Fibroblast of skin of abdomen (primary cell): ENCODE measurements at places on chromosomes 1 and 21.

- no peak for DNase-seq
Measured at GRCh38 chr21:34517491-34518245, 5.7 kb upstream of the KCNE1 start.

GRCh38 chr1:21878840-21879478 lies 58.2 kb downstream of the HSPG2 start:
- no peak for DNase-seq

DNA sequence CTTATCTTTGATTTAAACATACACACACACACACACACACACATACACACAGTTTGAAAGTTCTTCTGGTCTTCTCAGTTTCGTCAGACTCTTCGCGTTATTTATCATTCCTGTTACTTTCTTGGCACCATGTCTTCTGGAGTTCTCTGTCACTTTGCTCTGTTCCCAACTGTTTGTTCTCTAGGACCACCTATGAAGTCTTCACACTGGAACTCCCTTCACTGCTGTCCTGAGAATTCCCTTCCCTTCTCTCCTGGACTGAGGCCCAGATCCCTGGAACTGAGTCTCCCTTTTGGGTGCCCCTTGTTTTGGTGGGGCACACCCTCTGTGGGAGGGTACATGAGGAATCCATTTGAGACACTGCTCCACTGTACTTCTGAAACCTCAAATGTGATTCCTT lies 30.5 kb downstream of the ALG14 start:
- peak; percentile 27 for DNase-seq

- no peak for DNase-seq
Measured at GRCh38 chr21:21132390-21132789, 134.2 kb downstream of the NCAM2 start.

DNA sequence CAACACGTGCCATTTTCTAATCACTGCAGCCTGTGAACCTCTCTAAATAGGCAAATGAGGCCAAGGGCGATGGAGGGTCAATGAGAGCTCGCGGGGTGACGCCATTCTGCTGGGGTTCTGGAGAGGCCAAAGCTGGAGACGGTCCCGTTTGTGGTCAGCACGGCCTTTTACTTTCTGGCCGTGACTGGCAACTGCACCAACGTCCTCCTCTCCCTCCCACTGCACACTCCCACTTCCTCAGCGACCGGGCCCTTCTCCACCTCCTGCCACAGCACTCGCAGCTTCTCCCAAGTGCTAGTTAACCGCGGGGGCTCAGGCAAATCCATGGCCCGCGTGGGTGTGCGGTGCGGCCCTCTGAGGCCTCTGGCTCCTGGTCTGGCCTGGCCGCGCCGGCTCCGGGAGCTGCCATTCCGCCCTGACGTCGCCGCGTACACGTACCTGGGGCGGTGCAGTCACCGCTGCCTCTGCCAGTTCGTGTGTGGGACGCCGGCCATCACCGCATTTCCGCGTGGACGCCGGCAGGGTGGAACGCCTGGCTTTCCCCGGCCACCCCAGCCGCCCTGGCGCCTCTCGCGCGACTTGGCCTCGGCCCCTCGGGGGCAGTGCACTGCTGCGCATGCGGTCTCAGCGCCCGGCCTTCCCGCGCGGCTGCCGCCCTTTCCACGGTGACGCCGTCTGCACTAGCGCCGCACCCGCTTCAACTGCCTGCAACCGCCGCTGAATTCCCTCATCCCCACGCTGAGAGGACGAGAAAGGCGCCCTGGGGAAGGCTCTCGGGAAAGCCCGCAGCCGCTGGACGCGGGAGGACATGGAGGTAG lies 18.2 kb downstream of the OR2C3 start:
- no peak for DNase-seq

- no peak for DNase-seq
Measured at GRCh38 chr21:27817902-27818623, 851.2 kb upstream of the ADAMTS5 start.

DNA sequence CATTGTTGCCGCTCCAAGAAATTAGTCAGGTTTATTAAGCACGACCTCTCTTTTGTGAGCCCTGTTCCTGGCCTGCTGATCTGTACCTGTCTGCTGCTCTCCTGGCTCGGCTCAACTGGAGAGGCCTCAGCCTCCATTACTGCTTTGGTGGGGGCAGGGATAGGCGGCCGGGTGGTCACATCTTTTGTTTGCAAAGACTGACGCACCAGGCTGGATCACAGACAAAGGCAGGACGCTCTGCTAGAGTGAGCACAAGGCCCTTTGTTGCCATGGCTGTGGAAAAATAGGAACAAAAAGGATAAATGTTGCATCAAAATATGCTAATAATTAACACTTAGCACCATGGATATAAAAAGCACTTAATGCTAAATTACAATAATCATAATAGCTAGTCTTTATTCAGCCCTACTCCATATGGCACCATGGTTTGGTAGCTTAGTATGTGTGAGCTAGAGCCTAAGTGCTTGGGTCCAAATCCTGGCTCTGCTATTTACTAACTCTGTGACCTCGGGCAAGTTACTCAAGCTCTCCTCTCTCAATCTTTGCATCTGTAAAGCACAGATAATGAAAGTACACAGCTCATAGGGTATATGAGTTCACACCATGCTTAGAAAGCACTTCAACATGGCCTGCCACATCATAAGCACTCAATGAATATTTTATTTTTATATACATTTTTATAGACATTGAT lies 28.9 kb upstream of the HPDL start:
- no peak for DNase-seq

DNA sequence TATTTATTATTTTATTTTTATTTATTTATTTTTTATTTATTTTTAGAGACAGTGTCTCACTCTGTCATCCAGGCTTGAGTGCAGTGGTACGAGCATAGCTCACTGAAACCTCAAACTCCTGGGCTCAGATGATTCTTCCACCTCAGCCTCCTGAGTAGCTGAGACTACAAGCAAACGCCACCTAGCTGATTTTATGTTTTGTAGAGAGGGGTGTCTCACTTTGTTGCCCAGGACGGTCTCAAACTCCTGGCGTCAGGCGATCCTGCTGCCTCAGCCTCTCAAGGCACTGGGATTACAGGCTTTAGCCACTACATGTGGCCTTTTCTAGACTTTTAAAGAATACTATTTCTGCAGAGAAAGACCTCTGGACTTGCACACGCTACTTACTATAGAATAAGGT lies 61.3 kb upstream of the C1orf53 start:
- no peak for DNase-seq

GRCh38 chr21:35852820-35853219 lies 207.5 kb downstream of the SETD4 start:
- DNase-seq, result no peak

DNA sequence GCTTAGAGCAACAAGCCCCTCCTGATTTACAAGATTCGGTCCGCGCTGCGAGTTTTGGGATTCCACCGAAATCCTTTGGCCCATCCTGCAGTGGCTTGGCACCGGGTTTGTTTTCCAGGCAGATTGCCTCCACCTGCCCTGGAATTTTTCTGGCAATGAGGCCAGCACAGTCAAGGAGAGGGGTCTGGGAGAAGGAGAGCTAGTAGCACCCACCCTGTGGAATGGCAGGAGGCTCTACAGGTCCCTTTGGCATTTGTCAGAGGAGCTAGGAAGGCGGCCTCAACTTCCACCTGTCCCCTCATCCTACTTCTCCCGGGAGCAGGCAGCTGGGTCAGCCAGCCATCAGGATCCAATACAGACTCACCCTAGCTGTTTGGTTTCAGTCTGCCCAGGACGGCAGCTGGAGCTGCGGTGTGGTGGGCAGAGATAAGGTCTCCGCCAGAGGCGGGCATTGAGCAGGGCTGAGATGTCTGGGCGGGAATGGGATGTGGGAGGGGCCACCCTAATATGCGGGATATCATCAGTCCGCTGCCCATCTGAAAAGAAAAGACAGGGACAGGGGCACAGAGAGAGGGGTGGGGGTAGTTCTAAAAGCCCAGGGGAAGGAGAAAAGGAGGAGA lies 37.8 kb upstream of the PRELP start:
- DNase-seq, result no peak

- peak; percentile 77 for DNase-seq
Measured at GRCh38 chr1:186605762-186606350, 74.4 kb downstream of the PTGS2 start.

- DNase-seq, result no peak
Measured at GRCh38 chr1:99851850-99852454, 1.8 kb downstream of the AGL start.

DNA sequence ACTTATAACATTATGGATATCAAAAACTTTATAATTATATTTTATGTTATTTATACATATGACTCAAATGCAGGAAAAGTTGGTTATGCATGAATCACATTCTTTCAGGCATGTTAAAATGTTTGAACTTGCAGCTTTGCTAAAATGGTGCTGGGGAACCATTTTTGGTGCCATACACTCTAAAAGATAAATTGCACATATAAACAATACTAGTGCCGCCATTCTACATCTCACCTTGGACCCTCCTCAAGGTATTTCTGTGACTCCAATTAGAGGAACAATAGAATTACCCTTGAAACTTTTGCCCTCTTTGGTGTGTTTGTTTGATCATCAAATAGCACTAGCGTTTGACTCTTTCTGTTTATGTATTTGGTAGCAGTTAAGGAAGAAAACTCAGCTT lies 997 bp downstream of the PRKACB start:
- DNase-seq, result no peak

GRCh38 chr1:88544195-88544594 lies 139.9 kb upstream of the PKN2 start:
- DNase-seq, result no peak

DNA sequence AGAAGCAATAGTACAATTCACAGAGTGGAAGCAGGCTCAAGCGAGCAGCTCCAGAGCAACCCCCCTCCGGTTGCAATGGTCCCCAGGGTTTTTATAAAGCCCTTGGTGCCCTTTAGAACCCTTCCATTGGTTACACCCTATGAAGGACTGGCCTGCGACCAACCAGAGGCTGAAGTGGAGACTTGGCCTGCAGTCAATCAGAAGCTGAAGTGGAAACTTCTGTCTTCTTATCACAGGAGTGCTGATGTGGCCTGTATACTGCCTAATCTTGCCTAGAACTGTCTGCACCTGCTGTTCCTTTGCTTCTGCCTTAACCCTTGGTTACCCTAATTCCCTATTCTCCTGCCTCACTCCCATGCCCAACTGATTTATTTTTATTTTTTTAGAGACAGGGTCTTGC lies 15.4 kb upstream of the FRRS1 start:
- DNase-seq, result no peak

DNA sequence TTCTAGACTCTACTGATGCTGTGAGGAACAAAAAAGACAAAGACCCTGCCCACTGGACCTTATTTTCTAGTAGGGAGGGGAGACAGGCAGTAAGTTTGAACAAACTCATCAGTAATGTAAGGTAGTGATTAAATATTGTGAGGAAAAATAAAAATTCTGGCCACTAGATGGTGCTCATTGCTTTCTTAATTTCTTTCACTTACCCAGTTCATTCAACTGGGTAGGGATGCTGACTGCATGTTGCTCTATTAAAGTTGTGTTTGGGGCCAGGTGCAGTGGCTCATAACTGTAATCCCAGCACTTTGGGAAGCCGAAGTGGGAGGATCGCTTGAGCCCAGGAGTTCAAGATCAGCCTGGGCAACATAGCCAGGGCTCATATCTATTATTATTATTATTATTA lies 6.3 kb upstream of the KYAT3 start:
- DNase-seq, result peak; percentile 65

DNA sequence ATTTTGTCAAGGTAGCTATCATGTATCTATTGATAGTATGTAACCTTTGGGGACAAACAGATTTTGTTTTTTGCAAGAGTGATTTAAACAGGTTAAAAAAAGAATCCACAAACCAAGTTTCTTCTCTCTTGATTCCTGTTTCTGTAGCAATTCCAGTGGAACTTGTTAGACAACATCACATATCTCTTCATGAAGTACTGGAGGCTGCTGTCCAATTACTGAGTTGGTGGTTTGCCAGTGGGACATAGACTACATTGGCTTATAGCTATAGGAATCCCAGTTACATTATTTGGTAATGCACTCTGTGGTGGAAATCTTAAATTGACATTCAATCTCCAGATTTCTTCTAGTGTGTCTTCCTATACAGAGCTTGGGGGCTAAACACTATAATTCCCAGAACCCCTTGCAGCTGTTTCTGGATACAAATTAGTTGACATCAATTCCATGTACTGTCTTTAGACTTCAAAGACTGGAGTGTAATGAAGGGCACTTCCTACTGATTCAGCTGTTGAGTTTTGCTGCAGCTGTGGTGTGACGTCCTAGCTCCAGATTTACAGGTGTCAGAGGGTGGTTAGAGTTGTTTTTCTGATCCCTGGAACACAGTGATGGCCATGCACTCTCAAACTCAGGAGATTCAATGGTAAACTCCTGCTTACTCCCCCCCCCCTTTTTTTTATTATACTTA lies 29.4 kb upstream of the GCLM start:
- DNase-seq, result no peak

GRCh38 chr1:97348599-97349265 lies 572.1 kb downstream of the DPYD start:
- DNase-seq, result peak; percentile 45

- peak; percentile 80 for DNase-seq
Measured at GRCh38 chr1:185244015-185244747, 72.9 kb downstream of the IVNS1ABP start.

DNA sequence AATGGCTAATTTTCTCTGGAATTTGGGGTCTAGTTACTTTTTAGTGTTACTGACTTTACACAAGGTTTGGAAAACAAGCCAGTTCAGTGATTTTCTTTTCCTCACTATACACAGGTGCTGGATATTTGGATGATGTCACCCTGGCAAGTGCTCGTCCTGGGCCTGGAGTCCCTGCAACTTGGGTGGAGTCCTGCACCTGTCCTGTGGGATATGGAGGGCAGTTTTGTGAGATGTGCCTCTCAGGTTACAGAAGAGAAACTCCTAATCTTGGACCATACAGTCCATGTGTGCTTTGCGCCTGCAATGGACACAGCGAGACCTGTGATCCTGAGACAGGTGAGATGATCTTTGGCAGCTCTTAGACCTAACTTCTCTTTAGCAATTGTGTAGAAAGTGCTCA lies 64.5 kb upstream of the LAMC2 start:
- DNase-seq, result no peak

GRCh38 chr1:7745783-7746182 lies 25.3 kb upstream of the VAMP3 start:
- no peak for DNase-seq

GRCh38 chr1:81832573-81832972 lies 31.8 kb downstream of the ADGRL2 start:
- DNase-seq, result peak; percentile 79

DNA sequence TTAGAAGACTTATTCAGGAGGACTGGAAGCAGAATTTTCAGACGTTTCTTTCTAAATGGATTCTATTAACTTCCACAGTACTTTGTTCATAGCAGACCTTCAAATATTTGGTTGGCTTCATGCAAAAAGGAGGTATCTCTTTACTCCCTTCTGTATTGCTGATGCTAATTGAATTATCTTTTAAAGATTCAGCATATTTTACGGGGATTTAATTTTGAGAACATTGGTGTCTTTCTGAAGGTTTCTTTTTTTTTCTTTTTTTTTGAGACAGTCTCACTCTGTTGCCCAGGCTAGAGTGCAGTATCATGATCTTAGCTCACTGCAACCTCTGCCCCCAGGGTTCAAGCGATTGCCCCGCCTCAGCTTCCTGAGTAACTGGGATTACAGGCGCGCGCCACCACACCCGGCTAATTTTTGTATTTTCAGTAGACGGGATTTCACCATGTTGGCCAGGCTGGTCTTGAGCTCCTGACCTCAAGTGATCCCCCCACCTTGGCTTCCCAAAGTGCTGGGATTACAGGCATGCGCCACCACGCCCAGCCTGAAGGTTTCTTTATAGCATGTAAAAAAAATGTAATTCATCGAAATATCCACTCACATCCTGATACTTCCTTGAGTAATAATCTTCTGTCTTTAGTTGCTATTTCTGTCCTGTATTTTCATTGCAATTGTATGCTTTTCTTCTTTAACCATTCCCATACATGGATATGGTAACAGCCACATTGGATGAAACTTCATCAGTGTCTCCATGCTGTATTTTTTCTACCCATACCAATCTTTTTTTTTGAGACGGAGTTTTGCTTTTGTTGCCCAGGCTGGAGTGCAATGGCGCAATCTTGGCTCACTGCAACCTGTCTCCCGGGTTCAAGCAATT lies 14.5 kb downstream of the CNST start:
- no peak for DNase-seq
